SJCRH30 (cell line): ENCODE measurements at places on chromosomes 3 and 15. TPM values are rescaled to one million over a fixed set of nuclear protein-coding genes. Genes with fewer than 3 reads are reported as not detected.

The ST8SIA2 gene
- total RNA-seq: 1.3 and 2.1 TPM in 2 replicates

The VPS39 gene
- total RNA-seq: 26.1 and 29.3 TPM in 2 replicates

The LRRC31 gene
- total RNA-seq: not detected in 2 replicates

DNA sequence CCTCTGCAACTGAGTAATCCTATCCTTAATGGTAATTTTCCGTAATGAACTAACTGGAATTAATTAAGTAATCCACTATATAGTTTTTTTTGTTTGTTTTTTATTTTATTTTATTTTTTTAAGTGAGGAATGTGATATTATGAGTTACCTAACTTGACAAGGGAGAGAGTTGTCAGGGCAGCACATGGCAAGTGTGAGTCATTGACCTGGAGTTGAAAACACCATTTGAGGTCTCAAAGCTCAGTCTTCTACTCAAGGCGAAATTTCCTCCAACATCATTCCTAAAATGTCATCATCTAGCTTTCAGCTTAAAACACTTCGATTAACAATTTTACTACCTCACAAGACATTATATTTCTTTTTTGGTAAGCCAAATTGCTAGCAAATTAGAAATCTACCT, 87.8 kb downstream of the NECTIN3 start:
- no peaks in the 10 kb centered on the region for H3K27me3 ChIP-seq
- no peaks in the 10 kb centered on the region for H3K4me1 ChIP-seq
- no peak for DNase-seq
- no peak overlapping the region for H3K27ac ChIP-seq
- H3K4me3 ChIP-seq: no peak overlapping the region

The NCK1 gene
- total RNA-seq: 33.1 and 42.9 TPM in 2 replicates

GRCh38 chr3:86208772-86209171, 782.2 kb downstream of the VGLL3 start:
- H3K36me3 ChIP-seq: no peaks in the 10 kb centered on the region
- no peak overlapping the region for H3K4me3 ChIP-seq
- H3K27ac ChIP-seq: no peak overlapping the region
- no peaks in the 10 kb centered on the region for H3K4me1 ChIP-seq
- no peaks in the 10 kb centered on the region for H3K27me3 ChIP-seq

DNA sequence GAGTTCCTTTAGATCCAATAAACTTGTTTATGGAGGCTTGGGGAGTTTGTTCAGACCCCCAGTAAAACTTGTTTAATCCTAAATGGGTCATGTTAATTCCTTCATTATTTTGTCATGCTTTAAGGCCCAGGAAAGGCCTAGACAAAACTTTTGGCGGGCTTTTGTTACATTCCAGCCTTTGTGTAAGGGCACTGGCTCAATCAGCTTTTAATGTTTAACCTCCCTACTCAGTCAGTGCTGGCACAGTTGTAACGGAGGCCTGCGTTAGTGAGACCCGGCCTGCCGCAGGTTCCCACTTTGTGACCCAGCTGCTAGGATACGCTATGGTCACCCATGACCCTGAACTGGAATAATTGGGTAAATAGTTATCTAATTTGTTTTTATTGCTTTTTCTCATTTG, 59.2 kb downstream of the OXSM start:
- no peaks in the 10 kb centered on the region for H3K36me3 ChIP-seq
- no peak for DNase-seq
- H3K4me1 ChIP-seq: no peaks in the 10 kb centered on the region
- no peak overlapping the region for H3K27ac ChIP-seq
- H3K4me3 ChIP-seq: no peak overlapping the region

The FBXO40 gene
- total RNA-seq: 0.02 and 0.03 TPM in 2 replicates

The INKA1 gene
- total RNA-seq: 0.20 and 0.61 TPM in 2 replicates

DNA sequence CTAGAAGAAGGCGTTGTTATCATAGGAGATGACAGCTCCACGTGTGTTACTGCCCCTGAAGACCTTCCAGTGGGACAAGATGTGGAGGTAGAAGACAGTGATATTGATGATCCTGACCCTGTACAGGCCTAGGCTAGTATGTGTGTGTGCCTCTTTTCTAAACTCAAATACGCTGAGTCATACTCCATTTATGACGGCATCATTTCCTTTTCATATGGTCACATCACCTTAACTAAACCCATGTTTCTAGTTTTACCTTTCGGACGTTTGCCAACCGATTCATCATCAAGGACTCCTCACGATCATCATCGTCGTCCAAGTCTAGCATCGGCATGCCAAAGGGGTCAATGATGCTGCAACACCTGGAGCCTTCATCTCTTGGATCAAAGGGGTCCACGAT, 149.0 kb downstream of the CBLB start:
- no peak overlapping the region for H3K4me3 ChIP-seq
- H3K4me1 ChIP-seq: no peaks in the 10 kb centered on the region
- 0 out of 2 replicates have a peak, but pooled peaks cover 6% of the 10 kb centered on the region for H3K36me3 ChIP-seq
- no peak overlapping the region for H3K27ac ChIP-seq
- no peak for DNase-seq
- no peaks in the 10 kb centered on the region for H3K27me3 ChIP-seq

- no peak overlapping the region for H3K27ac ChIP-seq
- H3K4me1 ChIP-seq: no peaks in the 10 kb centered on the region
- no peaks in the 10 kb centered on the region for H3K36me3 ChIP-seq
- no peaks in the 10 kb centered on the region for H3K27me3 ChIP-seq
- H3K4me3 ChIP-seq: peak overlapping the region; percentile 70
These were observed 552 bp upstream of the XYLB start for GRCh38 chr3:38345879-38346586.

The PLCB2 gene
- total RNA-seq: 2.0 and 2.9 TPM in 2 replicates

DNA sequence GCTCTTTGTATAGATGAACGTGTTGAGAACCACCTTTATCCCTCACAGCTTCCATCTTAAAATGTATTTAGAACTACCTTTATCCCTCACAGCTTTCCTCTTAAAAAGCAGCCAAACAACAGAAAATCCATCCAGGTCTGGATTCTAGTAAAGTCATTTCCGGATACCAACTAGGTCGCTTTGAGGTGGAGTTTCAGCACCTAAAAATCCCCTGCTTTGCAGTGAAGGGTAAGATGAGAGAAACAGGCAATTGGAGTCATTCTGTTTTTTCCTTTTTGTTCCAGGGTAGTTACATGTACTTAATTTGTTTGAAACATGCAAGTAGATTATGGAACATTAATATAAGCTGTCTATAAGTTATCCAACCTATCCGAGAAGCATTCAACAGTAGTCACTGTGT, 192.0 kb downstream of the UBE2E2 start:
- H3K27ac ChIP-seq: no peak overlapping the region
- no peak overlapping the region for H3K4me3 ChIP-seq
- no peak for DNase-seq
- H3K4me1 ChIP-seq: no peaks in the 10 kb centered on the region
- no peaks in the 10 kb centered on the region for H3K27me3 ChIP-seq
- no peaks in the 10 kb centered on the region for H3K36me3 ChIP-seq

GRCh38 chr15:51243774-51244173, 94.6 kb downstream of the CYP19A1 start:
- DNase-seq: no peak
- H3K36me3 ChIP-seq: no peaks in the 10 kb centered on the region
- no peak overlapping the region for H3K27ac ChIP-seq
- no peaks in the 10 kb centered on the region for H3K4me1 ChIP-seq
- no peak overlapping the region for H3K4me3 ChIP-seq

GRCh38 chr3:12405432-12406272, 78.6 kb upstream of the TSEN2 start:
- H3K27me3 ChIP-seq: no peaks in the 10 kb centered on the region
- no peak for DNase-seq
- no peaks in the 10 kb centered on the region for H3K4me1 ChIP-seq
- H3K36me3 ChIP-seq: no peaks in the 10 kb centered on the region

GRCh38 chr15:63056829-63057228, 14.3 kb downstream of the TPM1 start:
- no peak for DNase-seq
- no peak overlapping the region for H3K4me3 ChIP-seq
- H3K36me3 ChIP-seq: peaks cover 42% of the 10 kb centered on the region
- no peaks in the 10 kb centered on the region for H3K27me3 ChIP-seq

- no peaks in the 10 kb centered on the region for H3K36me3 ChIP-seq
- H3K27ac ChIP-seq: no peak overlapping the region
- DNase-seq: no peak
- H3K4me3 ChIP-seq: no peak overlapping the region
- H3K4me1 ChIP-seq: no peaks in the 10 kb centered on the region
- H3K27me3 ChIP-seq: no peaks in the 10 kb centered on the region
These were observed 54.9 kb downstream of the KIF9 start for GRCh38 chr3:47227678-47228077.
